ENCODE measurements at places on chromosomes 1 and 21. TPM values are rescaled to one million over a fixed set of nuclear protein-coding genes. Genes with fewer than 3 reads are reported as not detected.

Gene GPR157
- 2.9 TPM for total RNA-seq

Gene PLEKHN1
- 4.5 TPM for total RNA-seq

Gene SPAG17
- not detected for total RNA-seq

Gene OR2T11
- total RNA-seq = not detected

Gene SOX13
- 12.6 TPM for total RNA-seq

Gene KRTAP19-1
- not detected for total RNA-seq

GRCh38 chr1:44024903-44025525 lies 6.2 kb downstream of the SLC6A9 start:
- DNase-seq = peak; percentile 63

DNA sequence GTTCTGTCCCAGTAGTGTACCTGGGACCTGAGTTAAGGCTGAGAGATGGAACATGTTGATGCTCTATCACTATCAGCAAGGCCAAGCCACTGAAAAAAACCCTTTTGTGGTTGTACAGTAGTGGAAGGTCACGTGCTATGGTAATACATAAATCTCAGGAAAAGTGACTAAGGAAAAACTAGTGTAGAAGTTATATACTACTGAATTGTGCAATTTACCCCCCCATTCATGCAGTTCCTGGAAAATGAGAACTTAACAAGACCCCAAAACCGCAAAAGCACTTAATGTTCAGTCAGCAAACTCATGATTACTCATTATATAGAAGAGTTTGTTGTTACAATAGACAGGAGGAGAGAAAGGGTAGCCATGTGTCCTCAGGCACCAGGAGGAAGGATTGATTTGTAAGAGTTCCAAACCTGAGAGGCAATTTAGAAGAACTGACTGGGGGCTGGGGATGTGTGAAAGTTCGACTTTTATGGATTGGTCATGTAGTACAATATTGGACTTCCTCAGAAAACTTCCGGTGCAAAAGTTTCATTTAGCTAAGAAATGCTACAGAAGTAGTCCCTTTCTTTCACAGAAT lies 91.6 kb downstream of the RGL1 start:
- DNase-seq = peak; percentile 53

- DNase-seq = peak; percentile 49
Observed at GRCh38 chr1:216902669-216903381, 179.6 kb upstream of the ESRRG start.
